ENCODE measurements at places on chromosomes 3 and 15.

- DNase-seq, result no peak
Measured at GRCh38 chr3:63975723-63976122, 47.6 kb downstream of the PSMD6 start.

DNA sequence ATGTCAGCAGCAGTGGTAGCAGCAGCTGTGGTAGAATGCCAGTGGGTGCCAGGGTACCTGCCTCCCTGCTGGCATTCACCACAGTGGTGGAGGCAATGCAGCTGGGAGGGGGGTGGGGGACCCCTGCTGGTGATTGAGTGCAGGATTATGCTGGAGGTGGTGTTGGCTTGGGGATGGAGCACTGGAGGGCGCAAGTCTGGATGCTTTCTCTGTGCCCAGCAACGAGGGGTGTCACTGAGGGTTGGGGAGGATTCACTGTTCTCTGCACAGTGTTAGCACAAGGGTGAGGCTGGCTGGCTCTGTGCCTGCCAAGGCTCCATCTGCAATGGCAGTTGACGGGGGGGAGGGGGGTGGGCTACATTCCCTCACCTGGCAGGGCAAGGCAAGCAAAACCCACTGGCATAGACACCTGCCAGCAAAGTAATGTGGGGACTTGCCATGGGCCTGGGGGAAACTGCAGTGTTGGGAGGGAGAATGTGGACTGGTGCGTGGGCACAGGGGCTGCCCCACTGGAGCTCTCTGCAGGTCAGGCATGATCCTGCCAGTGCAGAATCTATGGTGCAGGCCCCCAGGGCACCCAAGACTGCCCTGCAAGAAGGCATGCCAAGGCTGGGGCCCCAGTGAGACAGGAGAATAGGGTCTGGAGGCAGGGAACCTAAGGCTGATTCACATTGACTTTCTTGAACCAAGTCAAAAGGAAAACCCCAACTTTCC is 64.3 kb downstream of the MINDY4B start:
- DNase-seq, result no peak

- DNase-seq, result no peak
Measured at GRCh38 chr3:13040361-13041074, 32.7 kb downstream of the IQSEC1 start.

DNA sequence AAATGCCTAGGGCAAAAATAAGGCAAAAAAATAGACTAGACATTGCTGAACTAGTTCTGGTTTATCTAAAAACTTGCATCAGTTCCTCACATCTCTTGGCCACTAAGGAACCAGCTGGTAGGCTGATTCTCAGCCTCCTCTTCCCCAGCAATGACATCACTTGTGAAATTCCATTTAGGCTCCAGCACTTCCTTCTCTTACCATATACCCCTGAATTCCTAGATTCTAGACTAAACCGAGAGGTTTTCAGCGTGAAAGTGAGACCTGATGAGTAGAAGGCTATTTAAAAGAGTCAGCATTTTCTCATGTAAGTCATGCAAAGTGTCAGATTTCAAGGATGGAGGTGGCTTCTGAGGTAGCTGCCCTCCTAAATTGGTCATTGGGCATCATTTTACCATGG is 247.1 kb upstream of the CDIN1 start:
- no peak for DNase-seq

- DNase-seq, result no peak
Measured at GRCh38 chr3:122727766-122728165, 47.1 kb downstream of the PARP14 start.
